Endodermal cell (in vitro differentiated cells): ENCODE measurements at places on chromosomes 7 and 10. TPM values are rescaled to one million over a fixed set of nuclear protein-coding genes. Genes with fewer than 3 reads are reported as not detected.
A peak's percentile ranks its signal among the peaks of the same experiment; 100 is the strongest.

GRCh38 chr10:92811986-92812385 lies 36.3 kb upstream of the EXOC6 start:
- H3K4me1 ChIP-seq: peaks cover 15% of the 10 kb centered on the region
- H3K27me3 ChIP-seq: no peaks in the 10 kb centered on the region
- DNase-seq: no peak
- H3K4me3 ChIP-seq: no peak overlapping the region
- no peaks in the 10 kb centered on the region for H3K36me3 ChIP-seq
- H3K27ac ChIP-seq: no peak overlapping the region

- no peak overlapping the region for H3K27ac ChIP-seq
- no peak for DNase-seq
- H3K4me3 ChIP-seq: no peak overlapping the region
- no peaks in the 10 kb centered on the region for H3K36me3 ChIP-seq
- no peaks in the 10 kb centered on the region for H3K4me1 ChIP-seq
These were observed 43.5 kb upstream of the CDC14C start for GRCh38 chr7:48880851-48881250.

Gene GIMAP8
- total RNA-seq: not detected in 3 replicates

Gene WDR86
- 83.3 to 94.0 TPM (median 93.6 TPM) in 3 replicates for total RNA-seq

- H3K27ac ChIP-seq: peak overlapping the region; percentile 97
- DNase-seq: peak; percentile 70
- H3K27me3 ChIP-seq: no peaks in the 10 kb centered on the region
- H3K4me3 ChIP-seq: peak overlapping the region; percentile 7
These were observed 858.5 kb downstream of the KCNMA1 start for GRCh38 chr10:76778914-76779795.

GRCh38 chr10:3954615-3955014 lies 169.6 kb upstream of the KLF6 start:
- H3K36me3 ChIP-seq: no peaks in the 10 kb centered on the region
- H3K4me3 ChIP-seq: no peak overlapping the region
- no peak overlapping the region for H3K27ac ChIP-seq
- DNase-seq: no peak

Gene ZNF467
- 0.91 to 2.2 TPM (median 1.2 TPM) in 3 replicates for total RNA-seq

GRCh38 chr10:69896606-69897231 lies 95.0 kb downstream of the COL13A1 start:
- H3K27me3 ChIP-seq: no peaks in the 10 kb centered on the region
- H3K4me1 ChIP-seq: peaks cover 17% of the 10 kb centered on the region
- peak overlapping the region; percentile 63 for H3K27ac ChIP-seq
- H3K4me3 ChIP-seq: no peak overlapping the region

- H3K27ac ChIP-seq: no peak overlapping the region
- peaks cover 52% of the 10 kb centered on the region for H3K36me3 ChIP-seq
- DNase-seq: no peak
- H3K27me3 ChIP-seq: no peaks in the 10 kb centered on the region
- H3K4me1 ChIP-seq: no peaks in the 10 kb centered on the region
- no peak overlapping the region for H3K4me3 ChIP-seq
These were observed 46.4 kb downstream of the KMT2E start for GRCh38 chr7:105060437-105060836.

DNA sequence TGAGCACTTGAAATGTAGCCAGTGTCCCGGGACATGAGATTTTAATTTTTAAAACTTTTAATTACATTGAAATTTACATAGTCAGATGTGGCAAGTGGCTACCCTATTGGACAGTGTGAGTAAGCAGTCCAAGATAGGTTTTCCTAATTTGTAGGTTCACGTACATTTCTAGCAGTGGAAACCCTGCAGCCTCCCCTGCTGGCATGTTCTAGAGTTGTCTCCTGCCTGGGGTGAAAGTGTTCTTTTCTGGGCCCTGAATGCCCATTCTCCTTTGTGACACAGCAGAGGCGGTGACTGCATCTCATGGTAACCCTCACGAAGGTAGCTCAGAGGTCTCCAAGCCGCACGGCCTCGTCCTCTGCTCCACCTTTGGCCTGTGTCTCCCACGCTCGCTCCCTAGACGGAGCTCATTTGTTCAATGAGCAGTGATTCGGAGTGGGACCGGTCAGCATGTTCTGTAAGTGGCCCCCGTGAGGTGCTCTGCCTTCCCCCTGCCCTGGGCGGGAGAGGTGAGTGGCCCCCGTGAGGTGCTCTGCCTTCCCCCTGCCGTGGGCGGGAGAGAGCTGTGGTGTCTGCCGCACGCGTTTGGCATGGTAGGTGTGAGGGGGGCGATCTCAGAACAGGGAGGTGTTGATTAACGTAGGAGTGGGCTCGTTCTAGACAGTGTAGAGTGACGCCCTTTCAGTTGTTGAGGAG lies 18.0 kb downstream of the WDR37 start:
- no peaks in the 10 kb centered on the region for H3K4me1 ChIP-seq
- H3K4me3 ChIP-seq: no peak overlapping the region
- peaks cover 42% of the 10 kb centered on the region for H3K36me3 ChIP-seq
- H3K27me3 ChIP-seq: no peaks in the 10 kb centered on the region
- no peak overlapping the region for H3K27ac ChIP-seq

DNA sequence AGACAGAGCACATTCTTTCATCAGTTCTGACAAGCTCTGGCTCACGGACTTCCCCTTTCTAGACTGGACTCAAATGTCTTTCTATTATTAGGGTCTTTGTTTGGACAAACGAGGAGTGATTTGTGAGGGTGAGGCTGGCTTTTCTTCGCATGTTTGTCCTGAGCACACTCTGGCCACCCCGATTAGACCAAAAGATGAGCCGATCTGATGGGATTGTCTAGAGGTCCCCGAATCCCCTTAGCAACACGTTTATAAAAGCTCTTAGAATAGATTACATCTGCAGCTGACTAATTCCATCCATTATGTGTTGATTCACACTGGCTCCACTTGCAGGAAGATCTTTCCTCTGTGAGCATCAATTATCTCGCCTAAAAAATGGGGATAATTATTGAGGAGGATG lies 675.4 kb upstream of the AUTS2 start:
- no peaks in the 10 kb centered on the region for H3K4me1 ChIP-seq
- DNase-seq: no peak
- H3K36me3 ChIP-seq: no peaks in the 10 kb centered on the region
- H3K27ac ChIP-seq: no peak overlapping the region
- no peaks in the 10 kb centered on the region for H3K27me3 ChIP-seq

GRCh38 chr7:6530626-6531491 lies 20.4 kb downstream of the GRID2IP start:
- peak overlapping the region; percentile 81 for H3K4me3 ChIP-seq
- H3K27ac ChIP-seq: no peak overlapping the region
- H3K27me3 ChIP-seq: peaks cover 91% of the 10 kb centered on the region
- peak; percentile 92 for DNase-seq

DNA sequence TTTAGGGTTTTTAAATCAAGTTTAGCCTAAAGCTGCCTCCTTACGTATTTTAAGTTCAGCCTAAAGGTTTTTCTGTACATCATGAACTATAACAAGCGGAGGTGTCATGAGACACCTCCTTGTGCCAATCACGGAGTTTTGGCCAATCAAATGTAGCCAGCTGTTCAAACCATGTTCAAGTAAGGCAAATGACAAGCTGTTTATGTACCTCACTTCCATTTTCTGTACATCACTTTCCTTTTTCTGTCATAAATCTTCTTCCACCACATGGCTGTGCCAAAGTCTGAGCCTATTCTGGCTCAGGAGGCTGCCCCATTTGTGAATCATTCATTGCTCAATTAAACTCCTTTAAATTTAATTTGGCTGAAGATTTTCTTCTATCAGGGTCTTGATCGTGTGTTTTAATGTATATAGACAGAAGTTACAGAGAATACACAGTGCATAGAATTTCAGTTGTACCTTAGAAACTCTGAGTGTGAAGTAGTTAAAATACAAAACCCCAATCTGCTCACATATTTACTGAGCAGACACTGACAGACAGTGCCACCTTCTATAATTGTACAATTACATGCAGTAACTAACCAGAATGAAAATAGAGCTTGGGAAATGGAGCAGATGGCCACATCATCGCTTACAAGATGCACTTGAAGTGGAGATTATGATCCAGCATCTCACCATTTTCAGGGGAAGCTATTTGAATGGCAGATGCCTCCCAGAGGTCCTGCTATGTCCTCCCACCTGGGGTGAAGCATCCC lies 76.9 kb upstream of the LANCL2 start:
- H3K36me3 ChIP-seq: no peaks in the 10 kb centered on the region
- no peaks in the 10 kb centered on the region for H3K27me3 ChIP-seq
- DNase-seq: no peak

DNA sequence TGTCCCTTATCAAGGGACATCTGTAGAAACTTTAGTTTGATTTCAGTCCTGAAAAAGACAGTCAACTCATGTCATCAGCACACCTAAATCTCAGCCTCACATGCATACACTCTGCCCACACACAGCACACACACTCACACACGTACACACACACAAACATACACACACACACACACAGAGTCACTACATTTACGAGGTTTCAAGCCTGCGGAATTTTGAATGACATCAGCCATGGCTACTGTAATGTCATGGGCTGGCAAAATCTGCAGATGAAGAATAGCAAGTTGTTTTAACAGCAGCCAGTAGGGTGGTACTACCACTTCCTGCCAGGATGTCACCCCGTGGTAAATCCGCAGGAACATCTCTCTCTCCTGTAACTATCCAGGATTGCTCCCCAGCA lies 37.1 kb upstream of the EZH2 start:
- no peak overlapping the region for H3K27ac ChIP-seq
- no peaks in the 10 kb centered on the region for H3K27me3 ChIP-seq
- H3K36me3 ChIP-seq: no peaks in the 10 kb centered on the region
- no peak overlapping the region for H3K4me3 ChIP-seq

- no peaks in the 10 kb centered on the region for H3K27me3 ChIP-seq
- H3K4me3 ChIP-seq: no peak overlapping the region
These were observed 89.5 kb downstream of the LHPP start for GRCh38 chr10:124551097-124551496.

- no peaks in the 10 kb centered on the region for H3K4me1 ChIP-seq
- no peak overlapping the region for H3K4me3 ChIP-seq
- H3K27me3 ChIP-seq: no peaks in the 10 kb centered on the region
- H3K36me3 ChIP-seq: no peaks in the 10 kb centered on the region
These were observed 322.8 kb downstream of the POM121L12 start for GRCh38 chr7:53358269-53358668.

DNA sequence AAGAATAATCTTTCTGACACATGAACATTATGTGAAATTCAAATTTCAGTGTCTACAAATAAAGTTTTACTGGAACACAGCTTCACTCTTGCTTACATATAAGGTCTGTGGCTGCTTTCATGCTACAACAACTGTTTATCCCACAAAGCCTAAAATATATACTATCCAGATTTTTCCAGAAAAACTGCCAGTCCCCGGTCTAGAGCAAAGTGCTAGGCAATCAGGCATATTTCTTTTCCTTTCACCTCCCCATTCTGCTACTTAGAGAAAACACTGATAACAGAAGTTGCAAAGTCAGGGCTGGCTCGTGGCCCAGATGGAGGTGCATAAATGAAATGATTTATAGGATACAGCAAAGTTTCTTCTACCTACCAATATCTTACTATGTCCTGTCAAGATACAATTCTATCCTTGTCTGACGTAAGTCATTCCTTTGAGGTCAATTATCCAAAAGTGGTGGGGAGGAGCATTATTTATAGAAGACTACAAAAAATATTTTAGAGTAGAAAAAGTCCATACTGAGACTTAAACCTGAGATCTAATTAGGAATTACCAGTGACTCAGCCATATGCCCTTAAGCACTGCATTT lies 384.1 kb downstream of the NXPH1 start:
- no peaks in the 10 kb centered on the region for H3K4me1 ChIP-seq
- no peak for DNase-seq
- no peak overlapping the region for H3K4me3 ChIP-seq
- no peak overlapping the region for H3K27ac ChIP-seq
- no peaks in the 10 kb centered on the region for H3K27me3 ChIP-seq

DNA sequence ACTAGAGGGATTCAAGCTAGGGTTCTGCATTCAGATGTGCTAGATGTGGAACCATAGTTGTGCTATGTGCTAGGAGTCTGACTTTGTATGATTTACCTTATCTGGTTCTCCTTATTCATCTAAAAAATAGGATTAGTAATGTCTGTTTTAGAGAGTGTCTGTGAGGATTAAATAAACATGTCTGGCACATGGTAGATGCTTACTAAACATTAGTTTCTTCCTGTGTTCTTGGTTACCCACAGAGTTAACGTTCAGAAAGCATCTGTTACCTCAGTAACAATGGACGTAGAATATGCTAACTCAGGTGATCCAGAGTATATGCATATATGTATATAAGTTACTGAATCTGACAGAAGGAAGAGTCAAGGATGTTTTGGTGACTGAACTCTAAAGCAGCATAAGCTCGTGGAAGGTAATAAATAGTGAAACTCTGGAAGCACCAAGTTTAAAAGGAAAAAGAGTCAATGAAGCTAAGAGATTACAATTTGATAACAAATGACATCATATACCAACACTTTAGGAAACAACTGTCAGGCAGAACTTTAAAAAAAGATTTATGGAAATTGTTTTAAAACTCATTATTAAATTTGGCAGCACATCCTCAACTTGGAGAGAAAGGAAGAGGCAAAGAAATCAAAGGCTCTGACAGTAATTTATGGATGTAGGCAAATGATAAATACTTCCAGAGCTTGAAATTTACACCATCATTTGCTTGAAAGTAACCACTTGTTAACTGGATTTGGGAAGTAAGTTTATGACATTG lies 127.0 kb downstream of the CCNY start:
- H3K36me3 ChIP-seq: no peaks in the 10 kb centered on the region
- H3K27ac ChIP-seq: peak overlapping the region; percentile 61
- peak overlapping the region; percentile 2 for H3K4me3 ChIP-seq

GRCh38 chr7:101804967-101805366 lies 12.5 kb upstream of the CUX1 start:
- peak; percentile 92 for DNase-seq
- peaks cover 6% of the 10 kb centered on the region for H3K27me3 ChIP-seq
- H3K4me3 ChIP-seq: peak overlapping the region; percentile 61
- no peak overlapping the region for H3K27ac ChIP-seq
- H3K4me1 ChIP-seq: no peaks in the 10 kb centered on the region

Gene GRID1
- 0.38 and 0.53 TPM in 2 replicates for total RNA-seq

GRCh38 chr7:54960517-54960916 lies 58.3 kb upstream of the EGFR start:
- no peaks in the 10 kb centered on the region for H3K4me1 ChIP-seq
- no peak for DNase-seq
- no peaks in the 10 kb centered on the region for H3K27me3 ChIP-seq
- no peaks in the 10 kb centered on the region for H3K36me3 ChIP-seq
- H3K4me3 ChIP-seq: no peak overlapping the region

Gene LIPN
- not detected in 3 replicates for total RNA-seq

- no peak overlapping the region for H3K27ac ChIP-seq
- peaks cover 3% of the 10 kb centered on the region for H3K36me3 ChIP-seq
- no peaks in the 10 kb centered on the region for H3K27me3 ChIP-seq
- no peak for DNase-seq
- peaks cover 11% of the 10 kb centered on the region for H3K4me1 ChIP-seq
These were observed 46.5 kb downstream of the MCU start for GRCh38 chr10:72738486-72738885.

- no peaks in the 10 kb centered on the region for H3K36me3 ChIP-seq
- H3K27ac ChIP-seq: no peak overlapping the region
- DNase-seq: peak; percentile 68
- H3K27me3 ChIP-seq: no peaks in the 10 kb centered on the region
These were observed 216.1 kb downstream of the GLRX3 start for GRCh38 chr10:130352291-130352645.

GRCh38 chr7:88169717-88170320 lies 50.0 kb downstream of the SRI start:
- H3K27me3 ChIP-seq: no peaks in the 10 kb centered on the region
- H3K4me3 ChIP-seq: no peak overlapping the region
- no peak for DNase-seq
- no peak overlapping the region for H3K27ac ChIP-seq
- no peaks in the 10 kb centered on the region for H3K36me3 ChIP-seq
- H3K4me1 ChIP-seq: no peaks in the 10 kb centered on the region

Gene FAM171A1
- total RNA-seq: 10.6 to 36.5 TPM (median 34.6 TPM) in 3 replicates

Gene LRRTM3
- total RNA-seq: not detected in 3 replicates
